ENCODE measurements at places on chromosomes 16 and 17.

DNA sequence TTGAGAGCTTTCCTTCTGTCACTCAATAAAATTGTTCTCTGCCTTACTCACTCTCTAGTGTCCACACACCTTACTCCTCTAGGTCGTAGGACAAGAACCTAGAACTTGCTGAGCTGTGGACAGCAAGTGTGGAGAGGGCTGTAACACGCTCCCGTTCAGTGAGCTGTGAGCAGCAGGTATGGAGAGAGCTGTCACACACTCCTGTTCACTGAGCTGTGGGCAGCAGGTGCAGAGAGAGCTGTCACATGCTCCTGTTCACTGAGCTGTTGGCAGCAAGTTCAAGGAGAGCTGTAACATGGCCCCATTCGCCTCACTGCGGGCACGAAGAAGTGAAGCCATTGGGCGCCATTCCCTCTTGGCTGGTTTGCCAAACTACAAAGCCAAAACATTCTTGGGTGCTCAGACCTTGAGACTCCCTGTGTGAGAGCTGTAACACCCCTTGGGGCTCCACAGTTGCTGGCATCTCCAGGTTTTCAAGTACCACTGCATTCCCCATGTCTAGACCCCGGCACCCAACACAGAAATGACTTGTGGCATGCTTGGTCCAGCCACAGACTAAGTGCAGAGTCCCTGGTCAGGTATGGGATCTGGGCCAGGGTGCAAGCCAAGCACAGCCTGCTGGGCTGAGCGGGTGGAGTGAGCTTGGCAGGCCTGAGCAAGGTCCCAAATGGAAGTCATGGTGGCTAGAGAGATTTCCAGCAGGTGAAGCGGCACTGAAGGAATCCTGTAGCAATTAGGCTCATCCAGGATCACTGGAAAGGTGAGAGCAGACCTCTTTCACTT is 608.0 kb upstream of the CDH8 start:
- no peak for DNase-seq

DNA sequence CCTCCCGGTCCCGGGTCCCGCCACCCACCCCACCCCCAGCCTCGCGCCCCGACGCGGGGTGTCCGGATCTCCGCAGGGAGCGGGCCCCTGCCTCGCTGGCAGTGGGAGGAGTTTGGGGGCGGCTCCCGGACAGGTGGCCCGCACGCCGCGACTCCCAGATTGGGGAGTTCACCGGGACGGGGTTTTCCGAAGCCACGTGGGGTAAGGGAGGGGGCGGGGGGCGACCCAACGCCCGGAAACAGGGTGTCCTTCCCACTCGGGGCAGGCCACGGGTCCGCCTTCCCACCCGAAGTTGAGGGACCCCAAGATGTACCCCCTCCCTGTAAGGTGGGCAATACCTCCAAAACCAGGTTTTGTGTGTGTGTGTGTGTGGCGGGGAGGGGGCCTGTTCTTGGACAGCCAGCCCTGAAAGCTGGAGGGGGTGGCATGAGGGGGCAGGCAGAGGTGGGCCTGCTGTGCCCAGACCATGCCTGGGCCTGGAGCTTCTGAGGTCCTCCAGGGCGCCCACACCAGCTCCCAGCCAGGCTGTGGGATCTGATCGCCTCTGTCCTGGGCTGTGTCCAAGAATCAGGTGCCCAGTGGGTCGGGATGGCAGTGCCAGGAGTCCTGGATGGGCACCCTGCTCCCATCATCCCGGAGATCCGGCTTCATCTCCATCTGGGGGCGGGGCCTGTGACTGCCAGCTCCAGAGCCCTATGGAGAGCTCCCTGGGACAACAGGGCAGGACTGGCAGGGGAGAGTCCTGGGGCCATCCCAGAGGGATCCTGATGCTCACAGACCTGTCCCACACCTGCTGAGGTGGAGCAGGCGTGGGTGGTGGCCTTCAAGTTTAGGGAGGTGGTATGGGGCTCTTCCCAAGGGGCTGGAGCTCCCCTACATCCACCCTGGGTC is 767 bp downstream of the SYNGR2 start:
- DNase-seq = no peak

DNA sequence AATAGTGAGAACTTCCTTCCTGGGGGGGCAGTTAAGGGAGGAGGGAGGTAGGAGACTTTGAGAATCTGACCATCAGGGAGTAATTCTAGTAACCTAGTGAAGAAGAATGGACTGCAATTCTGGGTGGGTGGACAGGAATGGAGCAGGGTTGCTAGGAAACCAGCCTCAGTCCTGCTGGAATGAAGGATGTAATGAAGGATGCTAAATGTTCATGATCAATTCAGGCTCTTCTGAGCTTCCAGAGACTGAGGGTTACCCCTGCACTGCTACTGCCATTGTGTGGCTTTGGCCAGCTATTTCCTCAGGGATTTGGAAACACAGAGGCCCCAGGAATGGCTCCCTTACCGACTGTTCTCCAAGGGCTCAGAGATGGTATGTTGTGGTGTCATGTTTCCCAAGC is 116.4 kb downstream of the UTP18 start:
- no peak for DNase-seq

DNA sequence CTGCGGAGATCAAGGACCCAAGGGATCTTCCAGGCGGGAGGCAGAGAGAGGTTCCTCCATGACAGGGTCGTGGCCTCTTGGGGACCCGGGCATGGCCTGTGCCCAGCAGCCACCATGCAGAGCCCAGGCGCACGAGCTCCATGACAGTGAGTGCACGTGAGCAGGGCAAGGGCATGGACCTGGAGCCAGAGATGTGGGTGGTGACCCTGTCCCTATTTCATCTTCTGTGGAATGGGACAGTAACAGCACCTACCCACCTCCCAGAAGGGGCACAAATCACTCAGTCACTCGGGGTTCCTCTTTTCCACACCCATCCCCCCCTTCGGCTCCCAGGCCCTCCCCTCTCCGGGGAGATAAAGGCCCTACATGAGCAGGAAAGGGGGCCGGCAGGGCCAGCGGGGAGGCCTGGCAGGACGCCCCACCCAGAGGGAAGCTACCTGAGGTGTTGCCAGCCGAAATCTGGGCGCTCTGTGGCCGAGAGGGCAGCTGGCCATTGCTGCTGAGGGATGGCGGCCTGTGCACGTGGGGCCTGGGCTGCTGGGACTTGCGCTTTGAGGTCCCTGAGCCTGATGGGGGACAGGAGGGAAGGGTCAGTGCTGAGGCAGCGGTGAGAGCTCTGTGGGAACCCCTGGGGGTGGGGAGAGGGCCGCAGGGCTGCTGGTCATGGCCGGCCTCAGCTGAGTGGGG is 10.4 kb downstream of the UBALD2 start:
- DNase-seq = no peak

- DNase-seq = no peak
These were observed 5.5 kb upstream of the TGFB1I1 start for GRCh38 chr16:31466381-31466841.

DNA sequence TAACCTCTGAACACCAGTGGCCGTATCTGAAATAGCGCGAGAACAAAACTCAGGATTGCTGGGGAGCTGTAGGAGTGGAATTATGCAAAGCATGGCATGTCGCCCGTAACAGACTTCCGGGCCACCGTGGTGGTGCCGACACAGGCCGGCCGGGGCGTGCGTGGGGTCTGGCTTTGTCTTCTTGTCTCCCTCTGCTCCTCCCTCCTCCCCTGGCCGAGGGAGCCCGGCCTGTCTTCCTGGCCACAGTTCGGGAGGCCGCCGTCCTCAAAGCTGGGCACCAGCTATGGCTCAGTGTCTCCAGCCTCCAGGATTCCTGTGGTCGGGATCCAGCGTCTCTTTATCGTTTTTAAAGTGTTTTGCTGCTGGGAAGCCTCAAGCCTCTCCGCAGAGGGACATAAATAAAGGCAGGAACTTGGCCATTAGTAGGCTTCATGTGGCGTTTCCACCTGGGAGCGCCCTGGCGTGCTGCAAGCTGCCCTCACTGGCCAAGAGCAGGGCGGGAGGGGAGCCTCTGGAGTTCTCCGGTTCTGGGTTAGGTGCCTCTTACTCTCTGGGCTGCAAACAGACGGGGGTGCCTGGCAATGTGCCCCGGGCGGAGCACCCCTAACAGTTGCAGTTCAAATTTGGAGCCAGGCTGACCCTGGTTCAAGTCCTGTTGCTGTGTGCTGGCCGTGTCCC is 22.0 kb upstream of the NPTX1 start:
- no peak for DNase-seq

- DNase-seq = no peak
These were observed 533 bp upstream of the MEFV start for GRCh38 chr16:3256866-3257465.

GRCh38 chr17:48487221-48487620 is 43.6 kb downstream of the HOXB1 start:
- no peak for DNase-seq
